ENCODE measurements at places on chromosomes 4 and X. TPM values are rescaled to one million over a fixed set of nuclear protein-coding genes. Genes with fewer than 3 reads are reported as not detected.

GRCh38 chr4:54308110-54308509 is 79.0 kb downstream of the PDGFRA start:
- H3K4me3 ChIP-seq, result no peak overlapping the region
- DNase-seq, result no peak
- H3K36me3 ChIP-seq, result peaks cover 5% of the 10 kb centered on the region
- H3K27ac ChIP-seq, result no peak overlapping the region
- H3K4me1 ChIP-seq, result no peaks in the 10 kb centered on the region

GRCh38 chrX:108511721-108512120 is 72.1 kb downstream of the COL4A5 start:
- H3K4me1 ChIP-seq, result peaks cover 10% of the 10 kb centered on the region
- no peak overlapping the region for H3K4me3 ChIP-seq
- no peak overlapping the region for H3K27ac ChIP-seq
- no peaks in the 10 kb centered on the region for H3K36me3 ChIP-seq
- H3K27me3 ChIP-seq, result no peaks in the 10 kb centered on the region

GRCh38 chr4:52659001-52659721 is at the start of gene USP46:
Gene USP46 (minus strand): TSS chr4:52659301. CDS start chr4:52659150, 151 bp downstream.
- peaks cover 28% of the 10 kb centered on the region for H3K4me1 ChIP-seq
- peak; percentile 71 for DNase-seq
- H3K36me3 ChIP-seq, result peaks cover 13% of the 10 kb centered on the region
- H3K4me3 ChIP-seq, result peak within 1 kb of the TSS; percentile 93
- peak within 1 kb of the TSS; percentile 13 for H3K27ac ChIP-seq
- H3K27me3 ChIP-seq, result peaks cover 8% of the 10 kb centered on the region

GRCh38 chr4:34720571-34720970 is 1523.7 kb downstream of the ARAP2 start:
- H3K36me3 ChIP-seq, result no peaks in the 10 kb centered on the region
- no peak overlapping the region for H3K4me3 ChIP-seq
- H3K27me3 ChIP-seq, result no peaks in the 10 kb centered on the region
- H3K27ac ChIP-seq, result no peak overlapping the region
- no peak for DNase-seq

DNA sequence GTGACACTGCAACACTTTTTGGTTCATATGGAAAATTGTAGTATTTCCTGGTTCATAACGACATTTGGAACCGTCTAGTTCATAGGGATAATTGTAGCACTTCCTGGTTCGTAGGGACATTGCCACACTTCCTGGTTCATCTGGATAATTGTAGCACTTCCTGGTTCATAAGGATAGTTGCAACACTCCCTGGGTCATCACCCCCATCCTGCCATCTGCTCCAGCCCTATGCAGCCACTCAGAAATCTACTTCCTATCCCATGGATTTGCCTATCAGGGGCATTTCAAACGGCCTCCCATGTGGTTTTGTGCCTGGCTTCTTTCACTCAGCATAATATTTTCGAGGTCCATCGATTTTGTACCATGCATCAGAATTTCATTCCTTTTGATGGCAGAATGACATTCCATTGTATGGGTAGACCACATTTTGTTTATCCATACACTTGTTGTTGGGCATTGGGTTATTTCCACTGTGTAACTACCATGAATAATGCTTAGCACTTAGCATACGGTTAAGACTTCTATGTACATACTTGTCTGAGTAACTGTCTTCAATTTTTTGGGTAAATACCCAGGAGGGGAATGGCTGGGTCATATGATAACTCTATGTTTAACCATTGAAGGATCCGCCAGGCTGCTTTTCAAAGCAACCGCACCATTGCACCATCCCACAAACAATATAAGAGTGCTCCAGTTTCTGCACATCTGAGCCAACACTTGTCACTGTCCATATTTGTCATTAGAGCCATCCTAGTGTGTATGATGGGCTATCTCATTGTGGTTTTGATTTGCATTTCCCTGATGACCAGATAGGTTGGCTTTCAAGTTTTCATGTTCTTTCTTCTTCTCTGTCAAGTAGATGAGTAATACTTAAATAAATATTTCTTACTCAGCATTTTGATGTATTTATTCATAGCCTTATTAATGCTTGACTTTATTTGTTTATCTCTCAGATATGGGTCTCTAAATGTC is 58.3 kb upstream of the CD99 start:
- H3K4me1 ChIP-seq, result peaks cover 2% of the 10 kb centered on the region
- DNase-seq, result no peak
- no peak overlapping the region for H3K4me3 ChIP-seq
- peaks cover 6% of the 10 kb centered on the region for H3K27me3 ChIP-seq
- no peak overlapping the region for H3K27ac ChIP-seq

DNA sequence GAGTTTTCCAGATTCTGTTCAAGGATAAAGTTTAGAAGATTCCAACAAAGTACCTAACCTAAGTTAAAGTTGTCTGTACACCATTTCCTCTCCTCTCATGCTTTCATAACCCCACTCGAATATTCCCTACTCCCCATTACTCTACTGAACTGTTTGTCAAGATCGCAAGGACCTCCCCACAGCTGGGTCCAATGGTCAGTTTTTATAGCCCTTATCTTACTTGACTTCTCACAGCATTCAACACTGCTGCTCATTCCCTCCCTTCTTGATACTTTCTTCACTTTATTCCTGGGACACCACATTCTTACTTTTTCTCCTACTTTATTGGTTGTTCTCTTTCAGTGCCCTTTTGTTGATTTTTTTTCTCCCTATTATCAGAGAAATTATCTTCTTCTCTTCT is 30.9 kb downstream of the QDPR start:
- no peak for DNase-seq
- no peaks in the 10 kb centered on the region for H3K4me1 ChIP-seq
- no peaks in the 10 kb centered on the region for H3K36me3 ChIP-seq
- peaks cover 5% of the 10 kb centered on the region for H3K27me3 ChIP-seq

DNA sequence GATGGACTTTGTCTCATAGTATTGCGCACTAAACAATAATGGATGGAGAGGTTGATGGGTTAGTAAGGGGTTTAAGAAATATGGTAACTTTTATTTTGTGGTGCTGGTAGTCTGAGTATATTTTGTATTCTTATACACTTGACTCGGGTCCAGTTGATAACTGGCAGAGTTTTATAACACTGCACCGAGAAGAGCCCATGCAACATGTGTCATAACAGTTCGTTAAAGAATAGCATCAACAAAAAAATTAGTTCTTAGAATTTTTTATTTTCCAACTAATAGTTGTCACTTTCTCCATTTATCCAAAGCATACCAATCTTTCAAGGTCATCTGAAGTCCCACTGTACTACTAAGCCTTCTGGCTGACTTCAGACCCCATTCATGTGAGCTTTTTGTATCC is 175.1 kb downstream of the SOWAHB start:
- peaks cover 4% of the 10 kb centered on the region for H3K27me3 ChIP-seq
- no peaks in the 10 kb centered on the region for H3K36me3 ChIP-seq
- no peak for DNase-seq
- no peak overlapping the region for H3K4me3 ChIP-seq
- peaks cover 25% of the 10 kb centered on the region for H3K4me1 ChIP-seq

DNA sequence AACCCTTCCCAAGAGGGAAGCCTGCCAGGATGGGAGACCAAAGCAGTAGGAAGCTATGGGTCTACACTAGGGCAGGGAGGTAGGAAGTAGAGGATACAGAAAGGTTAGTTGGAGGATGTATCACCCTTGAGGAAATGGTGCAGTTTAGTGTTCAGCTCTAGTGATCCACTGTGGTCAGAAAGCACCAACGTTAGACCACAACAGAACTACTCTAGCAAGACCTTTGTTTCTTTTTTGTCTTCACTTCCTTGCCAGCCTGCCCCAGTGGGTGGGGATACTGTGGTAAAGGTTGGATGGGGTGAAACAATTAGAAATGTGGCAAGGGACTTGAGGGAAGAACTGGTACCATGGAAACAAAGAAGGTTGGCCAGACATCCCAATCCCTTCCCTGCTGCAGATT is 83.3 kb downstream of the DDIT4L start:
- no peaks in the 10 kb centered on the region for H3K36me3 ChIP-seq
- no peak overlapping the region for H3K4me3 ChIP-seq
- peak overlapping the region; percentile 36 for H3K27ac ChIP-seq
- no peaks in the 10 kb centered on the region for H3K27me3 ChIP-seq

GRCh38 chr4:144709159-144709558 is 63.2 kb downstream of the HHIP start:
- H3K27ac ChIP-seq, result no peak overlapping the region
- H3K4me1 ChIP-seq, result peaks cover 7% of the 10 kb centered on the region
- no peaks in the 10 kb centered on the region for H3K36me3 ChIP-seq
- H3K4me3 ChIP-seq, result no peak overlapping the region
- DNase-seq, result no peak

DNA sequence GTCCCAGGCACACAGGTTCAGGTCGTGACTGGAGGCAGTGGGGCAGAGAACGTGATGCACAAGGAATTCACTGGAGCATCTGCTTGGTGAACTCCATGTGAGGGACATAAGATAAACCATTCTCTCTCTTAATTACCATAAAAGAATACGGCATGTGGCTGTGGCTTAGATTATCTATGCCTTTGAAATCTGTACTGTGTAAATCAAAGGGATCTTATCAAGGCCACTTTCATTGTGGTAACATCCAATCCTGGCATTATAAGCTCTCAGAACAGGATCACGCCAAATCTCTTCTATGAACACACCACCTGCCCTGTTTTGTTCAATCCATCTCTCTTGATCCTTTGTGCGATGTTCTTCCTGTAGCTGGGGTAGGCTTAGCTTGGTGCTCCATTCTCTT is 192.3 kb downstream of the SPATA18 start:
- H3K4me3 ChIP-seq, result no peak overlapping the region
- H3K27me3 ChIP-seq, result peaks cover 2% of the 10 kb centered on the region
- no peak for DNase-seq
- H3K4me1 ChIP-seq, result peaks cover 6% of the 10 kb centered on the region
- no peaks in the 10 kb centered on the region for H3K36me3 ChIP-seq

- no peak overlapping the region for H3K4me3 ChIP-seq
- peaks cover 9% of the 10 kb centered on the region for H3K4me1 ChIP-seq
- no peaks in the 10 kb centered on the region for H3K36me3 ChIP-seq
- no peak overlapping the region for H3K27ac ChIP-seq
- no peaks in the 10 kb centered on the region for H3K27me3 ChIP-seq
Measured at GRCh38 chr4:38311495-38312126, 351.4 kb downstream of the PTTG2 start.

- no peak for DNase-seq
- H3K4me3 ChIP-seq, result no peak overlapping the region
- H3K27me3 ChIP-seq, result no peaks in the 10 kb centered on the region
Measured at GRCh38 chr4:94036964-94037363, 170.7 kb upstream of the SMARCAD1 start.

DNA sequence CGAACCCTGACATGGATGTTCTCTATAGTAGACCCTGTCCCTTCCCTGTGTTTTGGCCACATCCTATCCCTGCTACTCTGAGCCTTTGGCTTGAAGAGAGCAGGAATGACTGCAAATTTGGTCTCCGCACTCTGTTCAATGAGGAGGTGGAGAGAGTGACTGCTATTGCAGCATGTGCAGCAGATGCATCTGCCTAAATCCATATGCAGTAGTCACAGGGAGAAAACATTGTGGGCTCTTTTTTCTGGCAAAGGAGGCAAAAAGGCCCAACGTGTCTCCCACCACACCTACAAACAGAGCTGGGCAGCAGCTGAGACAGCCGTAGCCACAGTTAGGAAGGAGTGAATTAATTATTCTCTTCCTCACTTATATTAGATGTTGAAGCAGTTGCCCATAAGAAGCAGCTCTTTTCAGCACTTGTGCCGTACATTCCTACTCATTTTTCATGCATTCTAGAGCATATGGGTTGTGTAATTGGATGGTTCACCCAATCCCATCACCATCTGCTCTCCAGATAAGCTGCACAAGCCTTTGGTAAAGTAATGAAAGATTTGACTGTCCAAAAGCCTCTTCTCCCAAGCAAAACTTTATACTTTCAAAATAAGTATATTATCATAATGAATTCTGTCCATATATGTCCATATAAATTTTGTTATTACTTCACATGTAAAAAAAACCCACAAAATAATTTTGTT is 147.9 kb upstream of the FAM47A start:
- DNase-seq, result no peak
- H3K27me3 ChIP-seq, result no peaks in the 10 kb centered on the region
- H3K27ac ChIP-seq, result no peak overlapping the region

GRCh38 chrX:152819732-152820131 is 10.8 kb downstream of the CETN2 start:
- no peak overlapping the region for H3K27ac ChIP-seq
- no peak for DNase-seq
- H3K27me3 ChIP-seq, result peaks cover 2% of the 10 kb centered on the region
- no peak overlapping the region for H3K4me3 ChIP-seq
- H3K4me1 ChIP-seq, result no peaks in the 10 kb centered on the region

GRCh38 chrX:22202251-22202650 is 70.5 kb upstream of the CBLL2 start:
- no peaks in the 10 kb centered on the region for H3K27me3 ChIP-seq
- DNase-seq, result no peak

GRCh38 chrX:14916017-14916674 is 42.9 kb downstream of the MOSPD2 start:
- DNase-seq, result no peak
- no peaks in the 10 kb centered on the region for H3K4me1 ChIP-seq
- H3K36me3 ChIP-seq, result peaks cover 6% of the 10 kb centered on the region
- no peaks in the 10 kb centered on the region for H3K27me3 ChIP-seq
- H3K4me3 ChIP-seq, result no peak overlapping the region

DNA sequence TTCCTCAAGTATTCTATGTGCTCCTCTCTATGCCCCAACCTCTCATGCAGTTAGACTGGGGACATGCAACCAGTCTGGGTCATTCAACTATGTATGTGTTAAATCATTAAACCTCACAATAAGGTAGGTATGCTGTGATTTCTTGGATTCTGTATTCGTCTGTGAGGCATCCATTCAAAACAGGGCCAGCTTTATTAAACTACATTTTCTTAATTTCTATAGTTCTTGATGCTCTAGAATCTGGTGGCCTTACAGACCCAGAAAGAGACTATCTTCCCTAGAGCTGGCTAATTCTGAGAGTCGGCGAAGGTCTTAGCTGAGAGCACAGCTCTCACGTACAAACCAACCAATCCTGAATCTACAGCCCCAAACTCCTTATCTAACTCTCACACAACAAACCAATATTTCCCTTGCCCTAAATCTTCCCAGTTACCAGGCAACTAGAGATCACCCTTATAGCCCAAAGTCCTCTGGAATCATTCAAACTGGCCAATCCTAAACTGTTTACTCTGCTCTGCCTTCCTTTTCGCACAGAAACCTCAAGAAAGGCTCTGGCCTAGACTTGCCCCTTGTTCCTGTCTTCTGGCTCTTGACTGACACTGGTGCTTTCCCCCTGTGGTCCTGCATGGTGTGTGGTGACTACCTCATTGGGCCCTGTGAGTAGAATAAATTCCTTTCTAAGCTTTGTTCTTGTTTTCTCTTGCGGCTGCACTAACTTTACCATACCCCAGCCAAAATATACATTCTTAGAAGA is 203.5 kb upstream of the TET2 start:
- no peak for DNase-seq
- H3K4me1 ChIP-seq, result no peaks in the 10 kb centered on the region
- H3K27me3 ChIP-seq, result no peaks in the 10 kb centered on the region
- no peaks in the 10 kb centered on the region for H3K36me3 ChIP-seq
- H3K27ac ChIP-seq, result no peak overlapping the region

SPATA4 gene
- total RNA-seq, result not detected

SYAP1 gene
- total RNA-seq, result 18.8 TPM

UTP14A gene
- 22.1 TPM for total RNA-seq

TMEM31 gene
- not detected for total RNA-seq

TIGD4 gene
- total RNA-seq, result 1.3 TPM

ODAM gene
- total RNA-seq, result not detected

PABPC4L gene
- total RNA-seq, result 2.4 TPM

TMPRSS11B gene
- total RNA-seq, result 0.56 TPM

GSX2 gene
- not detected for total RNA-seq

TMEM156 gene
- total RNA-seq, result not detected

NLGN4X gene
- total RNA-seq, result 51.3 TPM

FREM3 gene
- total RNA-seq, result 0.56 TPM

GYPA gene
- not detected for total RNA-seq

HHIP gene
- 0.46 TPM for total RNA-seq

RTL9 gene
- total RNA-seq, result not detected

TRO gene
- 184 TPM for total RNA-seq
